Stimulated activated CD8-positive, alpha-beta memory T cell treated with anti-CD3 and anti-CD28 coated beads, Interleukin-4, amount 100 ng/mL, for 48 hours (primary cell): ENCODE measurements at places on chromosomes 12 and 14.

DNA sequence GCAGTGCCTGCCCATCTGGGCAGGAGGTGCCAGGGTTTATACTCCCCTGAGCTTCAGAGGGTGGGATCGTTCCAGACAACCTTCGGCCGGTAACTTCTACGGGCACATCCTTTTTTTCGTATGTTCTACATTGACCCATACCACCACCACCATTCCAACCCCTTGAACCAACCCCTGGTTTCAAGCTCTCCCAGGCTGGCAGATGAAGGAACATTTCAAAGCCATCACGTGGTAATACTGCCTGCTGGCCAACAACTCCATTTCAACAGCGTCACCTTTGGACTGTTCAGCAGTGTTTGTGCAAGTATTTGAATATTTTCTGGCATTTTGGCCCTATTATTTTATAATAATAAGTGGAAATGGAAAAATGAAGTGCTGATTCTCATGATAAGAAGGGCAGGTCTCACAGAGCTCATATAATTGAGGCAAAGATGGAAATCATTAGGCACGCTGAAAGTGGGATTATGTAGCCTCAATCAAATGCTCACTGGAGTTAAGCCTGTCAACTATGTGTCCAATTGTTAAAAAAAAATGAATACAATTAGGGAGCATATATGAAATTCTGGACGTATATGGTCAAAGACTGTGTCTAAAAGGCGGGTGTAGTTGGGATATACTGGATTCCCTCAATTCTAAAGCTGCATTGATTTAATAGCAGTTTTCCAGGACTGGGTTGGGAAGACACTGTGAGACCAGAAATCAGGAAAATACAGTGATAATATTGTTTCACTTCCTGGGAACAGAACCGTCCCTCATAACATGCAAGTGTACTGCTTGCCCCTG is 162.1 kb downstream of the ZFP36L1 start:
- no peak for DNase-seq

- no peak for DNase-seq
These were observed 112.5 kb upstream of the MED13L start for GRCh38 chr12:116389990-116390389.

- DNase-seq: no peak
These were observed 14.6 kb downstream of the ATXN7L3B start for GRCh38 chr12:74552201-74552600.

DNA sequence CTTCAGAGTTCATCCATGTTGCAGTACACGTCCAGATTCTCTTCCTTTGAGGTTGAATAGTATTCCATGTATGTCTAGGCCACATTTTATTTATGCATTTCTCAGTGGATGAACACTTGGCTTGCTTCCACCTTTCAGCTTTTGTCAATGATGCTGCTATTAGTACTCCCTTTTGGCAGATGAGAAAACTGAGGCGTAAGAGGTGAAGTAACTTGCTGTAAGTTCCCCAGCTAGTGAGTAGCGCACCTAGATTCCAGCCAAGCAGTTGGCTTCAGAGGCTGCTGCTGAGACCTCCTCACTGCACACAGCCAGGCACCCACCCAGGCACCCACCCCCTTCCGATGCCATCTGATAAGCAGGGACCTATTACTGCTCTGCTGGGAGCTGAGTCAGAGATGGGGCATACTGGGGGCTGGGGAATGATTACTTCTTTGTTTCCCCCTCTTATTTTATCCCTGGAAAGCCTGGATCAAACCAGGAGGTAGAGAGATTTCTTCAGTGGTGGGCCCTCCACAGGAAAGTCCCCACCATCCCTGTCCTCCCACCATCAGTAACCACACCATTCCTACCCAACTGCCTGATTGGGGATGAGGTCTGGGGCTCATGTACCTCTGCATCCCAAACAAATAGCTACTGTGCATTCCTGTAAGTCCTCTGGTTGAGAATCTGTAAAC is 234.6 kb downstream of the PCNX1 start:
- DNase-seq: peak; percentile 45

- DNase-seq: no peak
These were observed 228.7 kb downstream of the FBXL14 start for GRCh38 chr12:1365703-1366102.

DNA sequence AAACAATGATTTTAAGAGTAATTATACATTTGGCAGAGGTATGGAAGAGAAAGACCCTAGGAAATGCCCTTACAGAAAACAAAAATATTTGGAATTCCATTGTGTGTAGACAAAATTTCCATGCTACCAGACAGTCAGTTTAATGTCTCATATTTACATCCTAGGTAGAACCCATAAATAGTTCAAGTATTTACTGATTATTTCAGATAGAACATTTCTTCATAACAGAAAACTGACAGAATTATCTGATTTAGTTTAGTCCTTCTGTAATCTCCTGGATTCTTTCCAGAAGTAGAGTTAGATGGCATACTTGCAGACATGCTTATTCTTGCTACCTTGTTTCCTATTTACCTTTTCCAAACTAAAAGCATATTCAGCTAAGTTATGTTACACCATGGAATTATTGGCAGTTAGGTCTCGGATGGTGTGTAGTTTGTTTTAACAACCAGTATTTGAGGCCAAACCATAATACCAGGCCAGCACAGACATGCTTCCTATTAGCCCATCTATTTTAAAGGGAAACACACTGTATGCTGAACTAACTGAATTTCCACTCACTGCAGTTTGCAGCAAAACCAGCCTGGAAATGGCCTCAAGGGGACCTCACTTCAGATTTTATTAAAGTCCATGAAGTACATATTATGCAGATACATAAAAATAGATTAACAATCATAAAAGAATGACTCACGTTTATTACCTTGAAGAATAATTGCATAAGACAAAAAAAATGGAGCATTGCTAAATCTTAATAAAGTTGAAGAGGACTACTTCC is 126.6 kb upstream of the LRIG3 start:
- no peak for DNase-seq

DNA sequence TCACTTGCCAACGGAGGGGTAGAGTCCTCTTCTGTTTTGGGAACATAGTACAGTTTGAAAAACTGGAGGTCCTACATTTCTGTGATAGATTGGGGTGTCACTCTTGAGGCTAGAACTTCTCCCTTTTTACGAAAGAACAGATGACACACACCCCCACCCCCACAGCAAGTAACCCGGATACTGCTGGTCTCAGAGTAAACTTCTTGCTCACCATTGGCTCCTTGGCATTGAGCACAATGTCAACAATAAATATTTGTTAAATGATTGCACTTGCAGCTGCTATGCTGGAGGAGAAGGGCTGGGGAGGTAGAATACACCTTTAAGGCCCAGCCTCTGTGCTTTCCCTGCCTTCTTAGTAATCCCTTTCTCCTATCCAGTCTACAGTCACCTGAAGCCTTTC is 149.8 kb downstream of the TGFB3 start:
- DNase-seq: no peak

DNA sequence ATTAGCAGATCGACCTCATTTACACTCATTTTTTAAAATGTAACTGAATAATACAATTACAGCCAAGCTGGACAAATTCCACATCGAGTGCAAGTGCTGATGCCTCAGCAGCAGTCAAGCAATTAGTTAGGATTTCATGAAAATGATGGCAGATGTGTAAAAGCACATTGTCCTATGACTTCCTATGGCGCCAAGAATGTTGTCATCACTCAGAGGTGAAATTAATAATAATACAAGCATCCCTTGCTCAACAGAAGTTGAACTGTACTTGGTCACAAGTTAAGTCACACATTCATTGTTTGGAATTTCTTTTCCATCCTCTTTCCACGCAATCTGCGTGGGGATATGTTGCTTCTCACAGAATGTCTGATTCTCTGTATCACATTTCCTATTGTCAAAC is 117.3 kb downstream of the GTF2A1 start:
- DNase-seq: no peak

DNA sequence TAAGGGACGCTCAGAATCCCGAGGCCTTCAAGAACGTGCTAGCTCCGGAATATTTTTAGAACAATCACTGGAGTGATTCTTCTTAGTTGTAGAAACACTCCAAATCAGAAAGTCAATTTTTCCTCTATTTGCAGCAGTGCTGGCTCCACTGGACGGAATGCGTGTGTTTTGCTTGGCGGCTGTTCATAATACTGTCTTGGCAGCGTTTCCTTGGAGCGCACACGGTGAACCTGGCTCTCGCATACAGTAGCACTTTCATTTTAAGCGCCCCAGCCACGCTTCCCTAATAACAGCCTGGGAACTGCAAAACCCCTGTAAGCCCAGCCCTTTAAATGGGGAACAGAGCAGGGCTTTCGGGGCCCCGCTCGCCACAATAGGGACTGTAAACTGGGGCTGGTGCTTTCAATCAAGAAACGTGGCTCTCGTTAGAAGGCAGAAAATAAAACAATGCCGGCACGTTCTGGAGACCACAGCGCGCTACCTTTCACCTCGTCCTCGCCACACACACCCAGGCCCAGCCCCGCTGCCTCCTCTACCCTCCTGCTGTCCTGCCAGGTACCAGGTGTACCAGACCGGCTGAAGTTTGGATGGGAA is 79.9 kb downstream of the BCL11B start:
- DNase-seq: no peak

GRCh38 chr12:113244047-113244460 is 22.8 kb downstream of the TPCN1 start:
- DNase-seq: no peak
